GM23338 (cell line): ENCODE measurements at places on chromosomes 12 and 14.
A peak's percentile ranks its signal among the peaks of the same experiment; 100 is the strongest.

- DNase-seq = no peak
These were observed 190.6 kb downstream of the PHLDA1 start for GRCh38 chr12:75840994-75841355.

DNA sequence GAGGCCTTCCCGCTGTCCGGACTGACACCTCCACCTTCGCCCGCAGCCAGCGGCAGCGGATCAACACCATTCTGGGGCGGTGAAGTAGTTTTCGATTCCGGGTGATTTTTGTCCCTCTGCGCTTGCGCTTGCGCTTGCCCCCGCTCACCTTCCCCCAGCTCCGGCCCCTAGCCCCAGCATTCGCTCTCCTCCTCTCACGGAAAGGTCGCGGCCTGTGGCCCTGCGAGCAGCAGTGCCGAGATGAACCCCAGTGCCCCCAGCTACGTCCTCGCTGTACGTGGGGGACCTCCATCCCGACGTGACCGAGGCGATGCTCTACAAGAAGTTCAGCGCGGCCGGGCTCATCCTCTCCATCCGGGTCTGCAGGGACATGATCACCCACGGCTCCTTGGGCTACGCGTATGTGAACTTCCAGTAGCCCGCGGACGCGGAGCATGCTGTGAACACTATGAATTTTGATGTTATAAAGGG, 22.7 kb upstream of the SRGAP1 start:
- peak; percentile 66 for DNase-seq

DNA sequence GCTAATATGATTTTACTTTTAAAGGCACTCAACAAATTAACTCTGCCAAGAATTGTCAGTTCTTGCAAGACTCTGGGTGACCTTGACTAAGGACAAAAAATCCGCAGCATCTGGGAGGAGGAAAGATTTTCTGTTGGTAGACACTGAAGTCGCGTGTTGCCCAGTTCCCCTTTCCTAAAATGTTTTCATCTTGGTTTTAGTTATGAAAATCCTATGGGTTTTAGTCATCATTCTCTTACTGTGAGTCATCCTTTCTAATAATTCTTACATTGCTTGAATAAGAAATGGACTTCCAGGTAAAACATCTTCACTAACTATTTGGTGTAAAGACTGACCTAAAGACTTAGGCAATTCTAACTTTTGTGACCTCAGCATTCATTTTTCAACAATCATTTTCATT, 9.1 kb downstream of the GSG1 start:
- DNase-seq = no peak

DNA sequence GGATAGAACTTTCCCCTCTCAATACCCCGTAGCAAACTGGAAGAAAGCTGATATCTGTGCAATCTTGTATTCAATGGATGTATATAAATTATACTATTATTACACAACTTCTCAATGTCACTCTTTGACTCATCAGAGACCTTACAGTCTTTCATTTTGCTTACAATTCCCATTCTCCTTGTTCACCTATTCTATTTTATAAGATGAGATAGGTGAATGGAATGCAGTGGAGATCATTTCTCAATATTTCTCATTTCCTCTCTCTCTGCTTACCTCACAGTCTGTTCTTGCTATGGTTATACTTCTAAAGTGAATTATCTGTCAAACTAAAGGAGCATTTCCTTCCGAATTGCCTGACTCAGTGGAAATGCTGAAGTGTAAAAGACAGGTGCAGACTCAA, 14.9 kb downstream of the FOXA1 start:
- DNase-seq = no peak

DNA sequence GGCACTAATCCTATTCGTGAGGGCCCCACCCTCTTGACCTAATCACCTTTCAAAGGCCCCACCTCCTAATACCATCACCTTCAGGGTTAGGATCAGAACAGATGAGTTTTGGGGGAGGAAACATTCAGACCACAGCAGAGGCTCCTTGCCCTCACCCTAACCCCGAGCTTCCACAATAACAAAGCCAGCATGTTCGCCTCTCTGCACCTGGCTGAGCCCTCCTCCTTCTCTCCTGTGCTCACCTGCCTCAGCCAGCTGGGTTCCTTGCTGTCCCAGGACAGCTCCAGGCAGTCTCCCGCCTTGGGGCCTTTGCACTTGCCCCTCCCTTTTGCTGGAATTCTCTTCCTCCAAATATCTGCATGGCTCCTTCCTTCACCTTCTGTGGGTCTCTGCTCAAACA, 9.7 kb upstream of the RAN start:
- DNase-seq = no peak

- no peak for DNase-seq
These were observed 166.9 kb upstream of the CCND2 start for GRCh38 chr12:4106621-4107020.

DNA sequence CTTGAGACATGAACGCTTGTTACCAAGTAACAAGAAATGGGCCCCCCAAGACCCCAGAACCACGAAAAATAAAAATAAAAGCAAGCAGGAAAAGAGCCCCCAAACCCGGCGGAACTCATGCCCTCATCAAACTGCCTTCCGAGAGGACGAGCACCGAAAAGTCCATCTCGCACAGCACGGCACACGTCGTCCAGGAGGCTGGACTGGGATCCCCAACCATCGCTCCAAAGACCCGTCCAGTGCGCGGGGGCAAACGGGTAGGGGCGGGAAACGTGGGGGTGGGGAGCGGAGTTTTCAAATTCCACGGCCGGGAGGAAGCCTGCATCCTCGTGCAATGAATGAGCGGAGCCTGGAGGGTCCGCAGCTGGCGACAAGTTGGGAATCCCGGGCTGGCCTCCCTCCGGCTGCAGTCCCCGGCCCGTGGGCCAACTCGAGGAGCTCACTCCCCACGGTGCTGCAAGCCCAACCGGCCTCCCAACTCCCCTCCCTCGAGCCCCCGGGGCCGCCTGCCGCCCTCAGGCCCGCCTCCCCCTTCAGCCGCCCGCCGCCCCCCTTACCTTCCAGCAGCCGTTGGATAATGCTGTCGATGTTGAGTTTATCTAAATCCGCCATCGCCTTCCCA, 484 bp downstream of the PPP1CC start:
- DNase-seq = peak; percentile 40

DNA sequence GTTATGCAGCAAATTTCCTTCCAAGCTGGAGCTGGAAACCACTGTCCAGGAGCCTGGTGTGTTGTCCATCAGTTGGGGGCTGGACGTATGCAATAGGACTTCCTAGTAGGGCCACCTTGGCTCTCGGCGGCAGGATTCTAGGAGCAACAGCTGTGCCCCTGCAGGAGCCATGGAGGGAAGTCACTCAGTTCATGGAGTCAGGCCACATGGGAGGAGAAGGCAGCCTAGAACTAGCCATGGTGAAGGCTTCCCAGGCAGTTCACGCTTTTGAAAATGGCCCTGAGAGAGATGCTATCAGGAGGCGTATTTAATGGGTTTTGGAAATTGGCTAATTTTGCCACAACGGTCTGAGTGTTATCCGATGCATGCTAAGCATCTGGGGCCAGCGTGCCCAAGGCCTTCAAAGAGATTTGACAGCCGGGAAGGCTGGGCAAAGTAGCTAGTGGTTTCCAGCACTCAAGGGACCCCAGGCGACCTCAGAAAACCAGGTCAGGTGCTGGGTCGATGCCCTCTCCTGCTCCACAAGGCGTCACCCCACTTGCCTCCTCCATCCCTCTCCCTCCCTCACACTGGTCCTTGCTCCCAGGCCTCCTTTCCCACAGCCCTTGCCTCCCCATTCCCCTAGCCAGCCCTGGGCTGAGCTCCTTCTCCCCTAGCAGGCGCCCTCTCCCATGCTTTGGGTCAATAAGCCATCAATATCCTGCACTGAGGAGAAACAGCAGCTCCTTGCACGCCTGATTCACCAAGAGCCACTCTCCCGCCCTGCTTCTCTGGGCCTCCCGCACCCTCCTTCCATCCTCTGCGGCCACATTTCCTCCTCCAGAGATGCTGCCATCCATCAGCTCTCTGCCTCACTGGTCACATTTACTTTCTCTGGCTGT, 30.9 kb upstream of the SYNDIG1L start:
- DNase-seq = no peak

DNA sequence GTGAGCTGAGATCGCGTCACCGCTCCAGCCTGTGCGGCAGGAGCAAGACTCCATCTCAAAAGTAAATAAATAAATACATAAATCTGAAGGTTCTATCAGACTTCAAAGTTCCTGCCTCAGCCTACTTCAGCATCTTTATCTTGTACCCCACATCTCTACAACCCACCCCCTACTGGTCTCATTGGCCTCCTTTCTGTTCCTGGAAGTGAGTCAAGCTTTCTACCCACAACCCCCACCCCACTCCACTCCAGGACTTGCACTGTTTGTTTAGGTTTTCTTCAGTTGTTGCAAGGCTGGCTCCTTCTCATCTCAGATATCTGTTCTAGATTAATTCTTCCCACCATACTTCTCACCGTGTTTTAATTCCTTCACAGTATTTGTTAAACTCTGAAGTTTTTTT, 714 bp upstream of the PSMC6 start:
- peak; percentile 21 for DNase-seq
